ENCODE measurements at places on chromosomes 11 and 22. TPM values are rescaled to one million over a fixed set of nuclear protein-coding genes. Genes with fewer than 3 reads are reported as not detected.

ART5 gene
- not detected for total RNA-seq

LRRC74B gene
- total RNA-seq, result not detected

PVALB gene
- total RNA-seq, result not detected

IL18 gene
- 72.1 TPM for total RNA-seq

SSRP1 gene
- 100 TPM for total RNA-seq

MPST gene
- 121 TPM for total RNA-seq

ESAM gene
- total RNA-seq, result not detected

GAL3ST1 gene
- total RNA-seq, result 0.13 TPM

USP28 gene
- 20.5 TPM for total RNA-seq

YPEL1 gene
- total RNA-seq, result 0.26 TPM

SCN4B gene
- 1.2 TPM for total RNA-seq
